ENCODE measurements at places on chromosomes 4 and X.

DNA sequence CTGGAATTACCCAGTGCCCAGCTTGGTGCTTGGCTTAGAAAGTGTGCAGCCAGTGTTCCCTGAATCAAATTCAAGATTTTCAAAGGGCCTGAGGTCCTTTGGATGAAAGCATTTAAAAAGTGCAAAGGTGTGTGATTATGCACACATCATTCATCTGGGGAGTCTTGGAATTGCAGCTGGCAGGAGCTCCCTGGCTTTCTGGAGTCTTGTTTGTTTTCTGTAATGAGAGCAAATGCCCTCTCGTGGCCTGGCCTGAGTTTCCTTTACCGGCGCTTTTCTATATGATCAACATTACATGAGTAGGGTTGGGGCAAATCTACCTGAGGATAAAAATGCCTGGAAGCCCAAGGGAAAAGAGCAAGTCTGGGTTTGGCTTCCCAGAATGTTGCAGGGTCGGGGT lies 24.6 kb upstream of the SORCS2 start:
- no peak for DNase-seq

GRCh38 chrX:136671006-136671610 lies 23.1 kb downstream of the CD40LG start:
- no peak for DNase-seq

GRCh38 chrX:331151-331824 lies 12.7 kb upstream of the GTPBP6 start:
- no peak for DNase-seq

GRCh38 chr4:4413373-4413725 lies 26.4 kb downstream of the NSG1 start:
- DNase-seq, result no peak

DNA sequence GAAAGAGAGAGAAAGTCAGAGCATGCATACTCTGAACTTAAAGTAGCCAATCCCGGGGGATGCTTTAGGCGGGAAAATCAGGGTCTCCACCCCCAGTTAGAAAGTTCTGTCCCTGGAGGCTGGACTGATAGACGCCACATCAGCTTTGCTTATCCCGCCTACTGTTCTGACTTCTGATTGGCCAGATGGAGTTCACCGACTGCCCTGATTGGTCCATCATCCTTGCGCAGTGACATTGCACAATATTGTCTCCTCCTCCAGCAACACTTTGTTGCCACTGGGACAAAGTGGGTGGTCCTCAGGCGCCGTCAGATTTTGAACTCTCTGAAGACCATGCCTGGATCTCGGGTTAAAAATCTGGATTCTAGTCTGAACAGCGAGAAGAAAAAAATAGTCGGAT lies 50.3 kb downstream of the SSX3 start:
- DNase-seq, result no peak

DNA sequence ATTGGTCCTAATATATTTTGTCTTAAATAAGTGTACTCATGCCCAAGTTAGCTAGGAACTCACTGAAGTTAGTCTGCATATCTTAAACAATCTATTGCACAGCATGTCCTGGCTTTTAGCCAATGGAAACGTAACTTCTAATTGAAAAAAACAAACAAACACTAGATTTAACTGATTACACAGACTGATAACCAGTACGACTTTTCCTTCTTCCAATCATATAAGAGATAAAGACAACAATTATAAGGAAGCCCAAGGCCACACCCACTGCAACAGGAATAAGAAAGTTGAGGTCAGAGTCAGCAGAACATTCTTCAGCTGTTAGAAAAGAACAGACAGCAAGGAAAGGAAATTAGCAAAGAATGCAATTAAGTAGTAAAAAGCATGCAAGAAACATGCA lies 40.8 kb downstream of the LAMP2 start:
- no peak for DNase-seq

DNA sequence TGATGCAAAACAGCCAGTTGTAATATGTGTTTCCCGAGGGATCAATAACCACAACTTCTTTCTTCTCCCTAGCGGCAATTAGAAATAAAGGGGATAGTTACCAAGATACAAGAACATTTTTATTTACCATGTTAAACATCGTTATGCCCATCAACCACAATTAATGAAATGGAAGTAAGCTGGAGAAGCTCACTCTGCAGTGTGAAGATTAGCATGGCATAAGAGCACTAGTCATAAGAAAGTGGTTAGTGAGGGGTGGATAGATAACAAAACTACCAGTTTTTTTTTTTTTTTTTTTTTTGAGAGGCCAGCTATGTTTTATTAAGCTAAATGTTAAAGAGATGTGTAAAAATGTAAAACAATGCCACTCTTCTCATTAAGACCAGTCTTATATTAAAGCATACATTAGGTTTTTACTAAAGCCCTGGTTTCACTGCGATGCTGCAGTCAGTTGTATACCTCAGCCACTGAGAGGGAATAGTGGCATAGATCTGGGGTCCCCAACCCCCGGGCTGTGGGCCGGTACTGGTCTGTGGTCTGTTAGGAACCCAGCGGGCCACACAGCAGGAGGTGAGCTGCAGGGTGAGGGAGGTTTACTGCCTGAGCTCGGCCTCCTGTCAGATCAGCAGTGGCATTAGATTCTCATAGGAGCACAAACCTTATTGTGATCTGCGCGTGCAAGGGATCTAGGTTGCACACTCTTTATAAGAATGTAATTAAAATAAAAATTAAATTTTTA lies 27.9 kb upstream of the NFXL1 start:
- no peak for DNase-seq

GRCh38 chrX:821327-822107 lies 190.9 kb downstream of the SHOX start:
- no peak for DNase-seq

DNA sequence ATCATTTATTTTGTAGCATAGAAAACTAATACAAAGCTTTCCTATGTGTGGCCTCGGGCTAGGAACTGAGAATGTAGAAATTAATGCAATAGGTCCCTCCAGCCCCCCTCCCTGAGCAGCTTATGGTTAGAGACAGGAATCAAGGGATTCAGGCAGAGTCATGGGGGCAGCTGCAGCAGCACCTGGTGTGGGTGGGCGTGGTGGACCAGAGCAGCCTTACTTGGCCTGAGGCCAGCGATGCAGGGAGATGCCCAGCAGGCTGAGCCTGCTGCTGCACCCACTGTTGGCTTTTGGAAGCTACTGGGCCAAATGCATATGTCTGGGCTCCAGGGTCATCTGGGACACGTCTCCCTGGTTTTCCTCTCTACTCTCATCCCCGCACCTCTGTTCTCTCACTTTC lies 74.0 kb downstream of the STK32B start:
- no peak for DNase-seq

- no peak for DNase-seq
These were observed 306.3 kb upstream of the PCDH7 start for GRCh38 chr4:30413915-30414314.

DNA sequence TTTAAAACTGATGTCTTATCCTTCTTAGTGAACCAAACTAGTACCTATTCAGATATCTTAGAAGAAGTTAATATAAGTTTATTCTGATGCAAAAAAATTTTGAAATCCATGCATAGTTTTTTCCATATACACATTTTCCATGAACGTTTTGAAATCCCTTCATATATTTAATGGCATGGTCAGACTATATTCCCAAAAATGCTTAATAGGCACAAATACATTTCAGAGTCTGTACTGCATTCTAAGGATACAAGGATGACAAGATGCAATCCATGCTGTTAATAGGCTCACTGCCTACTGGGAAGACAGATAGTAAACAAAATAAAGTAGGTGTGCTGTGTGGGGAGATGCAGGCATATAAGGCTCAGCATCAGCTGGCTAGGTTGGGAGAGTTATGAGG lies 33.2 kb downstream of the PROM1 start:
- no peak for DNase-seq

- no peak for DNase-seq
These were observed 2.7 kb downstream of the TNIP2 start for GRCh38 chr4:2753436-2753835.

GRCh38 chr4:76780781-76781697 lies 116.9 kb downstream of the SOWAHB start:
- DNase-seq, result no peak

GRCh38 chr4:141119071-141119470 lies 14.2 kb downstream of the RNF150 start:
- no peak for DNase-seq

DNA sequence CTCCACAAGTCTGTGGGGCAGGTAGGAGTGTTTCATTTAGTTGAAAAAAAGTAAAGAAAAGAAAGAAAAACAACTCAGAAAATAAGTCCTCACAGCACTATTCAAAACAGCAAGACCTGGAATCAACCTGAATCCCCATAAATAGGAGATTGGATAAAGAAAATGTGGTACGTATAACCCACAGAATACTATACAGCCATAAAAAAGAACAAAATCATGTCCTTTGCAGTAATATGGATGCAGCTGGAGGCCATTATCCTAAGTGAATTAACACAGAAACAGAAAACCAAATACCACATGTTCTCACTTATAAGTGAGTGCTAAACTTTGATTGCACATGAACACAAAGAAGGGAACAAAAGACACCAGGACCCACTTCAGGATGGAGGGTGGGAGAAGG lies 71.9 kb downstream of the ARSJ start:
- no peak for DNase-seq

DNA sequence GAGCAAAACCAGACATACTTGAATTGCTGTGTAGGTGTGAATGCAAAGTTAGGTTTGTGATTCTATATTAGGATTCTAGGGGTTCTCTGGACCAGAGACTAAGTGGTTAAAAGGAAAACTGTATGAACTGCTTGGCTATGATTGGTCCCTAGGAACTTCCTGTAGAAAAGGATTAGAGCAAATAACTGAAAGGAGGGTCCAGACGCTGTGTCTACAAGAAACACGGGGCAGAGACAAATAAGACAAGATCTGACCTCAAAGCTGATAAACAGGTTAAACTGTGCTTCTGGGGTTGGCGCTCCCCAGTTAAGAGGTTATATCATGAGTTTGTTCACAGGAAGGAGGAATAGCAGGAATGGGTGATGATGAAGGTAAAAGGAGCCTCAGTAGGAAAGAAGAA lies 183.6 kb downstream of the MGST2 start:
- DNase-seq, result no peak

DNA sequence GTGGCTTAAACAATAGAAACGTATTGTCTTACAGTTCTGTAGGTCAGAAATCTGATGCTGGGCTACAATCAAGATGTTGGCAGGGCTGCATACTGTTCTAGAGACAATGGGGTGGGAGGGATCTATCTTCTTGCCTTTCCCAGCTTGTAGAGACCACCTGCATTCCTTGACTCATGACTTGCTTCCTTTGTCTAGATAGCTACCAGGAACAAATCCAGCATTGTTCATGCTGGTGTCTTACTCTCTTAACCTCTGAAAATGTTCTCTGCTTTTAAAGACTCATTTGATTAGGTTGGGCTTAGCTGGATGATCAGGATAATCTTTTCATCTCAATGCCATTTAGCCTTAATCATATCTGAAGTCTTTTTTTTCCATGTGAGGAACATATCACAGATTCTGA lies 169.0 kb downstream of the ZNF330 start:
- no peak for DNase-seq

GRCh38 chrX:97564496-97564895 lies 680.8 kb downstream of the RPA4 start:
- DNase-seq, result no peak

GRCh38 chr4:8010618-8011017 lies 71.0 kb upstream of the AFAP1 start:
- DNase-seq, result no peak

- DNase-seq, result no peak
These were observed 3.6 kb downstream of the SMIM14 start for GRCh38 chr4:39635023-39635422.

GRCh38 chr4:105634402-105635080 lies 73.9 kb downstream of the INTS12 start:
- DNase-seq, result no peak

DNA sequence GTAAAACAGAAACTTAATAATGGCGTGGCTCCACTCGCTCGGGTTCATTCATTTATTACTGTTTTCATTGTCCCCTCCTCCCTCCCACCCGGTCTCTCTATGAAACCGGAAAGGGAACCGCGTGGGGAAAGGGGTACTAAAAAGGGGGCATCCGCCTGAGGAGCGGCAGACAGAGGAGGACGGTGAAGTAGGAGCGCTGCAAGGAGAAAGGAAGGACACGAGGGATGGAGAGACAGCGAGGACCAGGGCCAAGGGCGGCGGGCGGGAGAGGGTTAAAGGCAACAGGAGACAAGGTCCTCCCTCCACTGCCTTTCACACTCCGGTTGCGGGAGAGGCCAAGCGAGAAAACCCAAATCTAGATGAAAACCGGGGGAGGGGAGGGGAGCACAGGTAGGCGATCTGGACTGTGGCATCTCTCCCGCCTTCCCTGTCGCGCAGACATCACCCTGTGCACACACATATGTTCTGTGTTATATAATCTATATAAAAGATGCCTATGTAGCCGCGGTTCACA lies 829 bp downstream of the ELOVL6 start:
- DNase-seq, result peak; percentile 15

DNA sequence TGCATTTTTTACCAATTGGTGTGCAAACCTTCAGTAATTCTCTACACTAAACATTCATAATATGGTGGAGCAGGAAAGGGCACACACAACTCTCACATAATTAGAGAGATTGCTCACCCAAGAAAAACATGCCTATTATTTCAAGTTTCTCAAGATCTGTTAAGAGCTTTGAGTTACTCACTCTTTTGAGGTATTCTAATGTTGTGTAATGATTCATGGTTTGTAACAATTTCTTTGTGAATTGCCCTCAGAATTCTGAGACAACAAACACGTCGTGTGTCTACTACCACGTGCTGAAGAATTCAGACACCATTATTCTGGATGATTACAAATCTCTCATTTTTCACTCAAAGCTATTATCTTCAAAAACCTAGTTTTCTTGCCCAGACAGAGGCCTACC lies 82.8 kb downstream of the PDGFC start:
- DNase-seq, result no peak

GRCh38 chr4:137448402-137448801 lies 83.9 kb downstream of the PCDH18 start:
- no peak for DNase-seq

DNA sequence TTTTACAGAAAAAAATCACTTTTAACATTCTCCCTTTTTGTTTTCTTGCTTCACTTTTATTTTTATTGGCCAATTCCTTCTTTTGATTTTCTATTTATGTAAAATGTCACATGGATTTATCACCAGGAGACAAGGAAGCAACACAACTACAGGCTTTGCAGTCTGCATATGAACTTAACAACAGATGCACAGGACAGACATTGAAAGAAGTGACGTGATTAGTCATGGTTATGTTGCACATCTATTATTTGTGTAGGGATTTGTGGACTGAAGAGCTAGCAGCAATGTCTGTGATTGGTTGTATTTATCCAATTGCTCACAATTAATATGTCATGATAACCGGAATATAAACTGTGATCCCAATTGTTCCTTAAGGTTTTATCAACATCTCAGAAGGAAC lies 147.8 kb upstream of the KLF3 start:
- no peak for DNase-seq

DNA sequence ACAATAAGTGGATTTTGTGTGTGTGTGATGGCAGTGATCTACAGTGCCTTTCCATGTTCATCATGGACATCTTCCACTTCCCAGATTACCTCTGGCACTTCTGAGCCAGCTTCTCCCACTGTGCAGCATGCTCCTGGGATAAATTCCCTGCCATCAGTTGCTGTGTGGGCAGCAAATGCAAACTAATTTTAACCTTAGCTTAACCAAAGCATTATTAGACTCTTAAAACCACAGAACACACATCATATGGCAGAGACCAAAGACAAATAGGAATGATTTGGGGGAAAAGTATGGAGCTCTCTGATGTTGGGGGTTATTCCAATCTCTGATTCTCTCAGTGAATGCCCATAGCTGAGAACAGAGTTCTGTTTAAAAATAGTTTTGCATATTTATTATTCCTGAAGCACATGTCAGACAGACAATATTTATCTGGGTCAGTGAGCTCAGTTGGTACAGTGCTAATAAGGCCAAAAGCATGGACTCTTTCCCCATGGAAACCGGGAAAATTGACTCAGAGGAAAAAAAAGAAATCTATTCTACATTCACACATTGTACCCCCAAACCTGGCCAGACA lies 567.4 kb downstream of the IQCM start:
- DNase-seq, result no peak

Measured in activated CD4-positive, alpha-beta T cell treated with anti-CD3 and anti-CD28 coated beads, Interleukin-2, amount 50 U/mL, for 1 hour (primary cell).